Progenitor cell of endocrine pancreas (in vitro differentiated cells): ENCODE measurements at places on chromosomes 12 and 14. TPM values are rescaled to one million over a fixed set of nuclear protein-coding genes. Genes with fewer than 3 reads are reported as not detected.
A peak's percentile ranks its signal among the peaks of the same experiment; 100 is the strongest.

Gene ETFRF1
- 23.1 and 26.8 TPM in 2 replicates for total RNA-seq

GRCh38 chr12:132904718-132905328 is 17.4 kb upstream of the CHFR start:
- H3K4me1 ChIP-seq, result peaks cover 2% of the 10 kb centered on the region
- H3K27ac ChIP-seq, result no peak overlapping the region
- peaks cover 2% of the 10 kb centered on the region for H3K36me3 ChIP-seq
- H3K4me3 ChIP-seq, result no peak overlapping the region

GRCh38 chr14:37859177-37859576 is 263.7 kb downstream of the TTC6 start:
- no peak for DNase-seq
- no peak overlapping the region for H3K27ac ChIP-seq
- no peak overlapping the region for H3K4me3 ChIP-seq
- no peaks in the 10 kb centered on the region for H3K27me3 ChIP-seq

GRCh38 chr12:108728820-108729611 is 2.3 kb downstream of the CORO1C start:
- H3K27ac ChIP-seq, result peak overlapping the region; percentile 99
- H3K36me3 ChIP-seq, result no peaks in the 10 kb centered on the region
- H3K4me1 ChIP-seq, result peaks cover 26% of the 10 kb centered on the region
- peak overlapping the region; percentile 95 for H3K4me3 ChIP-seq
- no peak for DNase-seq

DNA sequence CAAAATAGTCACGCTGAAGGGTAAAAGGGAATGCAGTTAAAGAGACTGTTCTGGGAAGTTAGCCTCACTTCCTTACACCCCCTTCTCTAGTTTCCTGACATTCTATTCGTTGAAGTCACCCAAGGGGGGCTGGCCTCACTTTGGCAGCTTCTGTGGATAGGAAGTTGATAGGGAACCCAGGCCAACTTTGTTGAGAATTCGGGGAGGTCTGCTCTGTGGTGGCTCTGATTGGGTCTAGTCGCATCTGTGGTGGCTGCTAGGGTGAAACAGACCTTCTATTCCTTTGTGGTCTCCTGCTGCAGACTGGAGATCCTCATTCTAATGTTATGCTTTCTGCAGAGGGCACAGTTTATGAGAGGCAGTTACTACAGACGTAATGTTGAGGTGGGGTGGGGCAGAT is 28.8 kb upstream of the GZMB start:
- H3K4me3 ChIP-seq, result no peak overlapping the region
- no peak overlapping the region for H3K27ac ChIP-seq
- H3K27me3 ChIP-seq, result no peaks in the 10 kb centered on the region
- no peaks in the 10 kb centered on the region for H3K4me1 ChIP-seq
- DNase-seq, result no peak

Gene ZFHX2
- total RNA-seq, result 13.6 and 16.4 TPM in 2 replicates

- no peak overlapping the region for H3K27ac ChIP-seq
- H3K36me3 ChIP-seq, result peaks cover 29% of the 10 kb centered on the region
- no peak for DNase-seq
- no peak overlapping the region for H3K4me3 ChIP-seq
- no peaks in the 10 kb centered on the region for H3K27me3 ChIP-seq
Measured at GRCh38 chr14:73173092-73173735, 36.9 kb downstream of the PSEN1 start.

DNA sequence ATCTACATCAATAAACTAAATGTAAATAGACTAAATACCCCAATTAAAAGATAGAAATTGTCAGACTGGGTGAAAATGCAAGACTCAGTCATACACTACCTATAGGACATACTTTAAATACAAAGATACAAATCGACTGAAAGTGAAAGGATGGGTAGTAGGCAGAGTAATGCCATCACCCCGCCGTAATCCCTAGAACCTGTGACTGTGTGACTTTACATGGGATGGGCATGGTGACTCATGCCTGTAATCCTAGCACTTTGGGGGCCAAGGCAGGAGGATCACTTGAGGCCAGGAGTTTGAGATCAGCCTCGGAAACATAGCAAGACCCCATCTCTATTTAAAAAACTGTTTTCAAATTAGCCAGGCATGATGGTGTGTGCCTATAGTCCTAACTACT is 2.6 kb upstream of the EVL start:
- H3K27me3 ChIP-seq, result no peaks in the 10 kb centered on the region
- no peak for DNase-seq

GRCh38 chr14:23640524-23641141 is 4.5 kb downstream of the DHRS2 start:
- no peaks in the 10 kb centered on the region for H3K4me1 ChIP-seq
- no peaks in the 10 kb centered on the region for H3K36me3 ChIP-seq
- no peaks in the 10 kb centered on the region for H3K27me3 ChIP-seq
- no peak overlapping the region for H3K4me3 ChIP-seq
- DNase-seq, result no peak
- no peak overlapping the region for H3K27ac ChIP-seq

- H3K36me3 ChIP-seq, result no peaks in the 10 kb centered on the region
- H3K27ac ChIP-seq, result no peak overlapping the region
- no peaks in the 10 kb centered on the region for H3K27me3 ChIP-seq
- peaks cover 5% of the 10 kb centered on the region for H3K4me1 ChIP-seq
Measured at GRCh38 chr12:87642245-87642644, 387.0 kb downstream of the C12orf50 start.

DNA sequence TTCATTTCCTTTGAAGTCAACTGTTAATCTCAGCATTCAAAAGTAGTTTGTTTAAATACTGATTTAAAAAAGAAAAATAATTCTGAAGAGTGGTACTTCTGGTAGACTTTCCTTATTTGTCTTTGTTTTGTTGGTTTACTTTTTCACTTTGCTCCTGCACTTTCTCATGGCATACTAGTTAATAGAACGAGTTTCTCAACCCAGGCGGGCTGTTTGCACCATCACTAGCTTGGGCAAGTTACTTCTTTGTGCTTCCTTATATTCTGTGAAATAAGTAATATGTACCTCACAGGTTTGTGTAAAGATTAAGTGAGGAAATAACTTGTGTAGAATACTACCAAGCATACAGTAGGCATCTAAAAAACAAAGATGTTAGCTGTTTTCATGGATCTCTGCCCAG is 45.5 kb downstream of the SLC38A6 start:
- H3K4me1 ChIP-seq, result no peaks in the 10 kb centered on the region
- no peaks in the 10 kb centered on the region for H3K27me3 ChIP-seq
- no peak for DNase-seq
- no peak overlapping the region for H3K27ac ChIP-seq
- no peak overlapping the region for H3K4me3 ChIP-seq

- H3K4me3 ChIP-seq, result no peak overlapping the region
- peak overlapping the region; percentile 62 for H3K27ac ChIP-seq
- H3K27me3 ChIP-seq, result peaks cover 2% of the 10 kb centered on the region
- H3K4me1 ChIP-seq, result peaks cover 21% of the 10 kb centered on the region
Measured at GRCh38 chr14:50362764-50363713, 33.6 kb downstream of the CDKL1 start.

DNA sequence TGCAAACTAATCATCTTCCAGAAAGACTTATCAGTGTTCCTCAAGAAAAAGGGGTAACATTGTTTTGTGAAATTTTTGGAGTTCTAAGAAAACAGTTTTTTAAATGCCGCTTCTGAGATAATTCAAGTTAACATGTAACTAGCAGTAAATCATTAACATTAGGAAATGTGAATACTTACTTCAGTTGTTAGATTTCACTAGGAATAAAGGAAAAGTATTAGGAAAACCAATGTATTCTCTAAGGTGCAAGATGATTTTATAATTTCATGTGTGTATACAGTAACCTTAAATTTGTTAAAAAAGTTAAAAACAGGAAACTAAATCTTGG is 36.8 kb downstream of the PAPOLA start:
- peak overlapping the region; percentile 75 for H3K27ac ChIP-seq
- no peak overlapping the region for H3K4me3 ChIP-seq
- no peak for DNase-seq
- peaks cover 13% of the 10 kb centered on the region for H3K36me3 ChIP-seq
- peaks cover 20% of the 10 kb centered on the region for H3K4me1 ChIP-seq

Gene LRRK2
- 0.49 and 0.72 TPM in 2 replicates for total RNA-seq

- no peak overlapping the region for H3K4me3 ChIP-seq
- H3K36me3 ChIP-seq, result no peaks in the 10 kb centered on the region
- no peaks in the 10 kb centered on the region for H3K27me3 ChIP-seq
- no peak for DNase-seq
- peaks cover 8% of the 10 kb centered on the region for H3K4me1 ChIP-seq
Measured at GRCh38 chr12:90773491-90773890, 181.5 kb downstream of the CCER1 start.

DNA sequence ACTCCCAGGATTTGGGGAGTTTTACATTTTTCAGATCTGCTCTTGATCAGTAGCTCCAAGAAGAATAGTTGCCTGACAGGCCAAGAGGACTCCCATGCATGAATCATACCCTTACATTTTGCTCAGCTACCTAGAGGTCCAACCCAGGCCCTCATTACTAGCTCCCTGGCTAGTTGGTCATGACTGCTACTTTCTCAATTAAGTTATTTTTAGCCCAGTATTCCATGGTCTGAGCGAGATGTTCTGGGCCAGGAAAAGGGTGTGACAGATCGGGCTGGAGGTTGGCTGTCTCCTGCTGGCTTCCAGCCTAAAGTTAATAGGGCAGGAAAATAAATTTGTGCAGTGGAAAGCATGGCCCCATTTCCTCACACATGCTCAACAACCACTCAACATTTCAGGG is 379.2 kb downstream of the GRIN2B start:
- H3K4me3 ChIP-seq, result no peak overlapping the region
- no peaks in the 10 kb centered on the region for H3K36me3 ChIP-seq

Gene RPS6KA5
- 3.8 and 4.4 TPM in 2 replicates for total RNA-seq

DNA sequence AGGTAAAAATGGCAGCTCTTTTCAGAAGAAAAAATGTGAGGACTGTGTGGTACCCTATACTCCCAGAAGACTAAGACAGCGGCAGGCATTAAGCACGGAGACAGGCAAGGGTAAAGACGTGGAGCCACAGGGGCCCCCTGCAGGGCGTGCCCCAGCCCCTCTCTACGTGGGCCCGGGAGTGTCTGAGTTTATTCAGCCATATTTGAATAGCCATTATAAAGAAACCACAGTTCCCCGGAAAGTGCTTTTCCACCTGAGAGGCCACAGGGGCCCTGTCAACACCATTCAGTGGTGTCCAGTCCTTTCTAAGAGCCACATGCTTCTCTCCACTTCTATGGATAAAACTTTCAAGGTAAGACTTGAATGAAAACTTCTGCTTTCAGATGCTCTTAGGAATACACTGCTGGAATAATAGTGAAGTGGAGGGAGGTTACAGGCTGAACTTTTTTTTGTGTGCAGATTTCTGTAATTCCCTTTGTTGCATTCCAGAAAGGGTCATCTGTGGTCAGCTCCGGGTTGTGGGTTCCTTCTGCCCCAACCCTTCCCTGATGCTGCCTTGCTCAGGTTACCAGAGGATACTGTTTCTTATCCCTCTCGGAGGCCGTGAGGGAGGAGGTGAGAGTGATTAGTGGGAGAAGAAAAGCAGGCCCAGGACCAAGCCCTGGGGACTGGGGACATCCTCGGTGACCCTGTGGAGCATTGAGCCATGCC is 58.4 kb downstream of the SLC25A47 start:
- peaks cover 22% of the 10 kb centered on the region for H3K4me1 ChIP-seq
- H3K36me3 ChIP-seq, result no peaks in the 10 kb centered on the region
- peak overlapping the region; percentile 86 for H3K27ac ChIP-seq
- no peak overlapping the region for H3K4me3 ChIP-seq

DNA sequence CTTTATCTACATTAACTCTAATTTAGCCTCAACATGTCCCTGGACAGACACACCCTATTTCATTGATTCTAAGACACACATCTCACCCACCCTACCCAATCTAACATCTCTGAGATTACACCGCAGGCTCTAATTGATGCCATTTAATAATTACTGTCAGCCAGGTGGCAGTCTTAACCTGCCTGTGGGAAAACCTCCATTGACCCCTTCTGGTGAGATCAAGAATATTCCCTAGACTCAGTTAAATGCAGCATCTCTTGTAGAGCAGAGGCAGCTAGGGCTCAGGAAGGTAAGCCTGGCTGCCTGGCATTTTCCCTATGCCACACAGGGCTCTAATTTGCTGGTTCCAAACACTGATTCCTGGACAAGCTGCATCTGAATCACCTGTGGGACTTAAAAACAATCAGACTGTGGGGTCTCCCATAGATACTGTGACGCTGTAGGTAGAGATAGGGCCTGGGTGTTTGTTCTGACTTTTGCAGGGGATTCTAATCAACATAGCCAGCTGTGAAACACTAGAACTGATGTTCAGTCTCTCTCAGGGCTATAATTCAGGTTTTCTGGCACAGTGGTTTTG is 14.3 kb downstream of the MCRS1 start:
- H3K4me3 ChIP-seq, result no peak overlapping the region
- peak overlapping the region; percentile 88 for H3K27ac ChIP-seq
- no peak for DNase-seq
- H3K27me3 ChIP-seq, result no peaks in the 10 kb centered on the region
- peaks cover 33% of the 10 kb centered on the region for H3K4me1 ChIP-seq

DNA sequence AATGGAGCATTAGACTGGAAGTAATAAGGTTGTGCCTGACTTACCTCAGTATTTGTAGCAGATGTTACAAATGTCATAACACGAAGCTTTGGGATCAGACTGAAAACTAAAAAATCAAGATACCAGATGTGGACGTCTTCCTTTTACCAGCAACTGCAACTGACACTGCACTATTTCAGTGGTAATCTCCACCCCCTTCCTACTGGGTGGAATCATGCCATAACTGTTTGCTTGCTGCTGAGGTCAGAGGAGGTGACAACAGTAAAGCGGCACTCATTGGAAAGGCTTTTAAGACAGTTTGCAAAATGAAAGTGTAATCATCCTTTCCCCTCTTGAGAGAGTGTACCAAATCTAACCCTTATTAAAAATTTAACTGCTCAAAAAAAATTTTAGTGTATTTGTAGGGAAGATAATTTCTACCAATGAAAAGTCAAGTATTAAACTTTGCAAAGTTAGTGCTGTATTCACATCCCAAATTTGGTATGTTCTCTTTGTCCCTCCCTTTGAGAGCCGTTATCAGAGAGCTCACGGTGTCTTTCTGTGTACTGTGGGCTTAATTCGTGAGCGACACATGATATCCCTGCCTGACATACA is 420.7 kb downstream of the NPAS3 start:
- DNase-seq, result no peak
- peaks cover 8% of the 10 kb centered on the region for H3K4me1 ChIP-seq
- H3K4me3 ChIP-seq, result no peak overlapping the region
- H3K27ac ChIP-seq, result no peak overlapping the region
- H3K36me3 ChIP-seq, result no peaks in the 10 kb centered on the region
- H3K27me3 ChIP-seq, result peaks cover 11% of the 10 kb centered on the region

Gene CLEC4C
- total RNA-seq, result not detected in 2 replicates

Gene TSPAN19
- not detected in 2 replicates for total RNA-seq

Gene FANCM
- total RNA-seq, result 11.1 and 11.6 TPM in 2 replicates

Gene CLEC12A
- not detected in 2 replicates for total RNA-seq

Gene DCN
- total RNA-seq, result 0.55 TPM in 1 of 2 replicates, not detected in the other

DNA sequence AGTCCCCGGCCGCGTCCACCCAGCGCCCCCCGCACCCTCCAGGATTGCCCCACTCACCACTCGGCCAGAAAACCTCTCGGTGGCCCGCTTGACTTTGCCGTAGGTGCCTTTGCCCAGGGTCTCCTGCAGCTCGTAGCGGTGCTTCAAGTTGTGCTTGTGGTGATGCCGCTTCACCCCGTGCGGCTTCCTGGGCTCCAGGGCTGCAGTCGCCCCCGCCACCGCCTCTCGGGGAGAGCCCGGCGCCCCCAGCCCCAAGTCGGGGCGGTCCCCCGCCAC is 459 bp downstream of the NUAK1 start:
- H3K4me1 ChIP-seq, result peaks cover 43% of the 10 kb centered on the region
- DNase-seq, result no peak
- peaks cover 8% of the 10 kb centered on the region for H3K27me3 ChIP-seq
- peak overlapping the region; percentile 79 for H3K27ac ChIP-seq
- H3K36me3 ChIP-seq, result no peaks in the 10 kb centered on the region

Gene LYZ
- 8.8 and 11.1 TPM in 2 replicates for total RNA-seq

Gene IFNG-AS1
- total RNA-seq, result not detected in 2 replicates
